ENCODE measurements at places on chromosomes 7 and 10. TPM values are rescaled to one million over a fixed set of nuclear protein-coding genes. Genes with fewer than 3 reads are reported as not detected.

NEBL gene
- 1.7 TPM for total RNA-seq

RTKN2 gene
- total RNA-seq: 1.3 TPM

ZNF775 gene
- total RNA-seq: 6.8 TPM

DUSP5 gene
- total RNA-seq: 22.1 TPM

OR2A42 gene
- total RNA-seq: not detected

CNTNAP2 gene
- total RNA-seq: not detected

CALHM3 gene
- total RNA-seq: not detected

HMX2 gene
- not detected for total RNA-seq

PON1 gene
- total RNA-seq: not detected

LRMDA gene
- 0.46 TPM for total RNA-seq

NXPH1 gene
- total RNA-seq: not detected

SPDYE16 gene
- not detected for total RNA-seq

MLXIPL gene
- total RNA-seq: not detected

SYCE1 gene
- total RNA-seq: not detected

DPP6 gene
- total RNA-seq: not detected

ELMO1 gene
- total RNA-seq: 28.3 TPM

MEOX2 gene
- 3.2 TPM for total RNA-seq

EPO gene
- total RNA-seq: not detected

TMEM178B gene
- not detected for total RNA-seq

NSUN6 gene
- 4.9 TPM for total RNA-seq

DRGX gene
- total RNA-seq: not detected

TAS2R5 gene
- total RNA-seq: 0.32 TPM

SFRP4 gene
- total RNA-seq: not detected

MEIG1 gene
- total RNA-seq: 0.61 TPM

RBP4 gene
- total RNA-seq: not detected

CHCHD2 gene
- total RNA-seq: 358 TPM

MMD2 gene
- total RNA-seq: not detected

PIP gene
- total RNA-seq: not detected

WAPL gene
- total RNA-seq: 45.1 TPM

ST8SIA6 gene
- 0.32 TPM for total RNA-seq

AGAP9 gene
- total RNA-seq: 1.6 TPM

SEMA3E gene
- total RNA-seq: not detected

MSMB gene
- not detected for total RNA-seq

CCDC201 gene
- total RNA-seq: not detected

LFNG gene
- 8.8 TPM for total RNA-seq

A1CF gene
- total RNA-seq: not detected

PRXL2A gene
- 233 TPM for total RNA-seq

LHPP gene
- 7.0 TPM for total RNA-seq

OR13A1 gene
- not detected for total RNA-seq

TMEM229A gene
- not detected for total RNA-seq

AKR1D1 gene
- not detected for total RNA-seq

CAV2 gene
- total RNA-seq: 150 TPM

DMTF1 gene
- total RNA-seq: 42.2 TPM

PITX3 gene
- not detected for total RNA-seq

TRDMT1 gene
- total RNA-seq: 6.2 TPM

BAIAP2L1 gene
- not detected for total RNA-seq

RHOBTB1 gene
- 33.1 TPM for total RNA-seq

TRIM50 gene
- not detected for total RNA-seq

MYO3A gene
- total RNA-seq: not detected

HILPDA gene
- 11.1 TPM for total RNA-seq

PAPOLB gene
- total RNA-seq: 0.15 TPM

MYOZ1 gene
- not detected for total RNA-seq

KLHDC10 gene
- 33.0 TPM for total RNA-seq

DYDC2 gene
- not detected for total RNA-seq

ENO4 gene
- total RNA-seq: not detected

AKR1C2 gene
- total RNA-seq: 0.61 TPM

BLOC1S2 gene
- 65.9 TPM for total RNA-seq

All from epithelial cell of umbilical artery (primary cell).